Activated CD4-positive, alpha-beta T cell treated with anti-CD3 and anti-CD28 coated beads, Interleukin-2, amount 10 ng/mL, durations not matched to agents 7 days and 5 days (primary cell): ENCODE measurements at places on chromosomes 1 and 21.
A peak's percentile ranks its signal among the peaks of the same experiment; 100 is the strongest.

- DNase-seq = no peak
Measured at GRCh38 chr1:70745199-70745598, 302.4 kb downstream of the PTGER3 start.

DNA sequence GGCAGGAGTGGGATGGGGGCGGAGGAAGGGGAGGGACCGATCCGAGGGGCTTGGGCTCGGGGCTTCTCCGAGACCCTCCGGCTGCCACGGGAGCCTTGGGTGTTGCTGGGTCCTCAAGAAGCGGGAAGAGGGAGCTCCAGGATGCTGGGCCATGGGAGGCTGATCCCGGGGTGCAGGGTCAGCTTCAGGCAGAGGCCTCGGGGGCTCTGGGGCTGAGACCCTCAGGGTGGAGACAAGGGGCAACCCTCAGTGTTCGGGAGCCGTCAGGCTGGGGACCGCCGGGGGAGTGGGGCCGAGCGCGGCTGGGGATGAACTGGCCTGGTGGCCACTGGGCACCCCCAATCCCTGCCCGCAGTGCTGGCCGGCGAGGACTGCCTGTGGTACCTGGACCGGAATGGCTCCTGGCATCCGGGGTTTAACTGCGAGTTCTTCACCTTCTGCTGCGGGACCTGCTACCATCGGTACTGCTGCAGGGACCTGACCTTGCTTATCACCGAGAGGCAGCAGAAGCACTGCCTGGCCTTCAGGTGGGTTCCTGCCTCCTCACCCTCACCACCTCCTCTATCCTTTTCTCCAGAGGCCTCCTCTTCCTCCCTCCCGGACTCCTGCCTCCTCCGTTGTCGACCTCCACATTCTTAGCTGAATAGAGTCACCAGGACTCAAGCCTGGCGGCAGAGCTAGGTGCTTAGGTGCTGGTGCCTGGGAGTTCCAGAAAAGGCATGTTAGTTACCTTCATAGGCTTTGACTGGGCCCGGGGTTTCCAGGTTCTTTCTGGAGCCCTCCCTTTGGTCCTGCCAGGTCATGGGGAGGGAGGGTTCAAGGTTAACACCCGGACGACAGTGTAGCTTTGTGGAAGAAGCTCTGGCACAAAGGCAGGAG lies 631 bp downstream of the SHISA4 start:
- no peak for DNase-seq

GRCh38 chr1:174794861-174795260 lies 204.9 kb upstream of the CACYBP start:
- DNase-seq = no peak

- no peak for DNase-seq
Measured at GRCh38 chr1:9557624-9558023, 18.4 kb downstream of the SLC25A33 start.

- no peak for DNase-seq
Measured at GRCh38 chr1:94115254-94115899, 5.6 kb downstream of the ABCA4 start.

DNA sequence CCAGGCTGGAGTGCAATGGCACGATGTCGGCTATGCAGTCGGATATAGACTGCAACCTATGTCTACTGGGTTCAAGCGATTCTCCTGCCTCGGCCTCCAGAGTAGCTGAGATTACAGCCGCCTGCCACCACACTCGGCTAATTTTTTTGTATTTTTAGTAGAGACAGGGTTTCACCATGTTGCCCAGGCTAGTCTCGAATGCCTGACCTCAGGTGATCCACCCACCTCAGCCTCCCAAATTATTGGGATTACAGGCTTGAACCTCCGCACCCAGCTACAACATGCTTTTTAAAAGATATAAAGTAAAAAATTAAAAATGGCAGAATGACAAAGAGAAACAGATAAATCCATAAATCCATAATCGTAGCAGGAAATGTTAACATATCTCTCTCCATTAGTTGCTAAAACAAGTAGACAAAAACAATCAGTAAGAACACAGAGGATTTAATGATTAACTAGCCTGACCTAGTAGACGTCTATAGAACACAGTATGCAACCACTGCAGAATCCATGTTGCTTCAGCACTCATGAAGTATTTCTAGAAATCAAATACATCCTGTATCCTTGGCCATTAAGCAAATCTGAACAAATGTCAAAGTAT lies 59.9 kb upstream of the SPOCD1 start:
- DNase-seq = no peak

- DNase-seq = peak; percentile 76
Measured at GRCh38 chr1:206575165-206575893, 36.9 kb downstream of the EIF2D start.

DNA sequence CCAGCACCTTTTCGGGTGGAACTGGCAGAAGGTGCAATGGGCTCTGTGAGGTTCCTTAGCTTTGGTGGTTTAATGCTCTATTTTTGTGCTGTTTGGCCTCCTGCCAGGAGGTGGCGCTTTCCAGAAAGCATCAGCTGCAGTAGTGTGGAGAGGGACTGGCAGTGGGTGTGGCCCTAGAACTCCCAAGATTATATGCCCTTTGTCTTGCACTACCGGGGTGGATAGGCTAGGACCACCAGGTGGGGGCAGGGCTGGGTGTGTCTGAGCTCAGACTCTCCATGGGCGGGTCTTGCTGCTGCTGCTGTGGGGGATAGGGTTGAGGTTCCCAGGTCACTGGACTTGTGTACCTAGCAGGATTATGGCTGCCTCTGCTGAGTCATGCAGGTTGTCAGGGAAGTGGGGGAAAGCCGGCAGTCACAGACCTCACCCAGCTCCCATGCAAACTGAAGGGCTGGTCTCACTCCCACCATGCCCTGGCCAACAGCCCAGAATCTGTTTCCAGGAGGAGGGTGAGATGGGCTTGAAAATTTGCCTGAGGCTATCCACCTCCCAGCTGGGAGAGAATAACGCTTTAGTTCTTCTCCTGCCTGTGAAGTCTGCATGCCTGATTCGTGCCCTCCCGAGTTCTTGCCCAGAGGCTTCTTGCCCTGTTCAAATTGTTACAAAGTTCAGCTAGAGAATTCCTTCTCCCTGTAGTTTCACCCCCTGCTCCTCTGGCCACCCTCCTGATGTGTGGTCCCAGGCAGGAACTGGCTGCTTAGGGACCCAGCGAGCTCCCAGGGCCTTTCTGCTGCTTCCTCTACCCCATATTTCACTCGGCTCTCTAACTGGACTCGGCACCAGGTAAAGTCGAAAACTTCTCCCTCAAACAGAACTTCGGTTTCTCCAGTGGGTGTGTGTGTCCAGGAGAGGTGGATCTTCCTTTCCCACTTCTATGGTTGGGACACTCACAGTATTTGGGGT lies 76.5 kb upstream of the BTG3 start:
- peak; percentile 21 for DNase-seq

GRCh38 chr1:39214021-39214713 lies 9.7 kb downstream of the MACF1 start:
- no peak for DNase-seq

DNA sequence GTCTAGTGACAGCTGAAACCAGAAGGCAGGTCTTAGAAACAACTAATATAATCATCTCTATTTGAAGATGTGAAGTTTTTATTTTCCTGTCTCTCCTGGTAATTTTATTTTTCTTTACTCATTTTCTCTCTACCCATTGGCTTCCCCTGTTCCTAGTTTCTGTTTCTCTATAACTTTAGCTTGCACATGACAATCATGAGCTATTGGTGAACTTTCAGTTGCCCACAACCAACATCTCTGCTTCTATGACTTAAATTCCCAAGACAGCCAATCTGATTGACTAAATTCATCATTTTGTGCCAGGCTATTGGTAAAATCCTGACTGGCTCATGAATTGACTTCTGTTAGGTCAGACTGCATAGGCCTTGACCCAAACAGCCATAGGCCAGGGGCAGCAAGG lies 13.7 kb upstream of the ACADM start:
- no peak for DNase-seq

- no peak for DNase-seq
Measured at GRCh38 chr1:26259578-26259977, 20.3 kb upstream of the SH3BGRL3 start.

- DNase-seq = no peak
Measured at GRCh38 chr1:202163281-202164270, 3.2 kb upstream of the PTPN7 start.

DNA sequence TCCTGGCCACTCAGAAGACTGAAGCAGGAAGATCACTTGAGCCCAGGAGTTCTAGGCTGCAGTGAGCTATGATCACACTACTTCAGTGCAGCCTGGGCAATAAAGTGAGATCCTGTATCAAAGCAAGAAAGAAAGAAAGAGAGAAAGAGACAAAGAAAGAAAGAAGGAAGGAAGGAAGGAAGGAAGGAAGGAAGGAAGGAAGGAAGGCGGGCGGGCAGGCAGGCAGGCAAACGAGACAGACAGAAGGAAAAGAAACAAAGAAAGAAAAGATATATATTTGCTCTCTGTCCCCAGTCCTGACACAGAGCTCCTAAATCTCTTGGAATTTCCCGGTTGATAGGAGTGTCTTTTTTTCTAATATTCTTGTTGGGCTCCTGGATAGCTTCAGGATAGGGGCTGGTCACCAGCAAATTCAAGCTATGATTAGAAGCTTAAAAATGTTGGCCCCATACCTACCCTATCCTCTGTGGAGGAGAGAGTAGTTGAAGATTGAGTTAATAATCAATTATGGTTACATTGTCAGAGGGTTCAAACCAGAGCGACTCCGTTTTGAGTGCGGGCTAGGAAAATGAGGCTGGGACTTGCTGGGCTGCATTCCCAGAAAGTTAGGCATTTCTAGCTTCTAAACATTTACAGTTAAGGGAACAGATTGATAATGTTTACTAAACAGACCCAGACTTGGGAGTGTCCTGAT lies 3.3 kb upstream of the MIGA1 start:
- no peak for DNase-seq

- no peak for DNase-seq
Measured at GRCh38 chr1:192401825-192402224, 85.0 kb downstream of the RGS21 start.
